ENCODE measurements at places on chromosomes 12 and 14.

DNA sequence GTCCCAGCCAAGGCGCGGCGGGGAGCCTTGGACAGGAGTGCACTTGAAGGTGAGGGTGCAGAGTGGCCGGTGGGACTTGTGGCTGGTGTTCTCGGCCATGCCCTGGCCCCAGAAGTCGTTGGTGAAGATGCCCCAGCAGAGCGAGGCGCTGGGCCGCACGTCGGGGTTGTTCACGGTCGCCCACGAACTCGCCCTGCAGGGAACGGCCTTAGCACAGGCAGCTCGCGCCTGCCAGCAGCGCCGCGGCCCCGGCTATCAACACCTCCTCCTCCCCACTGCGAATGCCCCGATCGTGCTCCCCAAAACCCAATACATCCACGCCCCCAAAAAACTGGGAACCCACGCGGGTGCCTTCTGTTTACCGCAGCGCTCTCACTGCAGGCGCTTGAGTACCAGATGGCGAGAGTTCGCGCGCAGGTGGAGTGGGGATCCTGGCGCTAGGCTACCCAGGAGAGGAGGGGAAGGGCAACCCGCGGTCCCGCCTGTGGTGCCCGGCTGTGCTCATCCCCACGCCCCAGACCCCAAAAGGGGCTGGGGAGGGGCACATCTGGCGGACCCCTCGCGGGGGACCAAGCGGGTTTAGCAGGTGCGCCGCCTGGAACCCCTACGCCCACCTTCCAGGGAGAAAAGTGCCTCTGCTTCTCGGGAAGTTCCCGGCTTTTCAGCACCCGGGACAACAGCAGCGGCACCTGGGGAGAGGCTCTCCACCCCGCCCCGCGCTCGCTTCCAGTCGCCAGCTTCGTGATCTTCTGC lies 386.3 kb upstream of the TMTC1 start:
- no peak for DNase-seq

GRCh38 chr12:104686196-104686595 lies 229.4 kb downstream of the CHST11 start:
- DNase-seq: no peak

DNA sequence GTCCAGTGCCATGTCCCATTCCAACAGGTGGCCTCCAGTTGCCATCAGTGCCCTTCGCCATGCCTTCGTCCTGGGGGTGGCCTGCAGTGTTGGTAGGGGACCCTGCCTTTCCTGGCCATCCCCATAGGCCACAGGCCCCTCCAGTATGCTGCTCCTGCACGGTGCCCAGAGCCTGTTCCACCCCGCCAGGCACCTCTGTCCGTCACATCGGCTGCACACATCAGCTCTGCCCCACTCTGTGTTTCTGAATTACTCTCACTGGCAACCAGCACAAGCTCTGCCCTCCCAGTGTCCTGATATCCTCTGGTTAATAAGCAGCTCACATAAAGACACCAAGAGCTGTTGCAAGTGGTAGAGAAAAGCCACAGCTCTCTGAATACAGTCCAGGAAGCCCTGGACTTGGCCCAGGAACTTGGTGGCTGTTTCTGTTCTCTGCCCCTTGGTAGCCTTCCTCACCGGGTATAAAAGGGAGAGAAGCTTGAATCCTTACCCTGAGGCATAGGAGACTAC lies 31.3 kb upstream of the ATP2A2 start:
- no peak for DNase-seq

GRCh38 chr14:64217834-64218233 lies 76.3 kb downstream of the ESR2 start:
- no peak for DNase-seq

DNA sequence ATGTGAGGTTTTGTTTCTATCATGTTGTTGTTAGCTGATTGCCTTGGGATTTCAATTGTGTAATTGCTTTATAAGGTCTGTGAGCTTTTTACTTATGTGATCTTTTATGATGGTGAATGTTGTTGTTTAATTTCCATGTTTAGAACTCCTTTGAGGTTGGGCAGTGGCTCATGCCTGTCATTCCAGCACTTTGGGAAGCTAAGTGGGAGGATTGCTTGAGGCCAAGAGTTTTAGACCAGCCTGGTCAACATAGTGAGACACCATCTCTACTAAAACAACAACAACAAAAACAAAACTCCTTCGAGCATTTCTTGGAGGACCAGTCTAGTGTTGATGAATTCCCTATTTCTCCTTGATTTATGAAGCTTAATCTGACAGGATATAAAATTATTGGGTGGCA lies 102.1 kb upstream of the PMCH start:
- no peak for DNase-seq

- DNase-seq: no peak
These were observed 3.1 kb downstream of the BCAT1 start for GRCh38 chr12:24945845-24946244.

GRCh38 chr12:89949457-89950195 lies 241.0 kb upstream of the ATP2B1 start:
- DNase-seq: peak; percentile 93

DNA sequence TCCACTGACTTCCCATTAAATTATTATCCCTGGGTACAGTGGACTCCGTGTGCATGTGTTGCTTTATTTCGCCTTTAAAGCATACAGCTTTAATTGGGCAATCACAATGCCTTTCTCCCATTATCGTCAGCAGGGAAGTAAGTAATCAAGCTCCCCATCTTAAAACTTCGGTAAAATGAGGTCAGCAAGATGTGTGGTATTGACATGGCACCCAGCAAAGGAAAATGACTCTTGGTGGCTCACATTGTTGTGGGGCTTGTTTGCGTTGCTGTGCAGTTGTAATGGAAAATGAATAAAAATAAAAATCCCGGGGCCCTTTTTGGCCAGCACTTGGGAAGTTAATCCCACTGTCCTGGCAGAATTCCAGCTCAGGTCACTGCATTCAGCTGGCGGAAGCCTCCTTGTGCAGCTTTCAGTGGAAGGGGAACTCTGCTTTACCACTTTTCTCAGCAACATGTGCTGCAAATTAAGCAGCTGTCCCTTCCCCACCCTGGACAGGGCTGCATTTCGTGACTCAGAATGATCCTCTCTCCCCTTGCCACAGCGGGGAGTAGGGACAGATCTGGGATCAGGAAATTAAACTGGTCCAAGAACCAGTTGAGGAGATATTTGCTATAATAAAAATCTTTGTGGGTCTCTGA lies 13.9 kb upstream of the ATP2A2 start:
- peak; percentile 94 for DNase-seq

DNA sequence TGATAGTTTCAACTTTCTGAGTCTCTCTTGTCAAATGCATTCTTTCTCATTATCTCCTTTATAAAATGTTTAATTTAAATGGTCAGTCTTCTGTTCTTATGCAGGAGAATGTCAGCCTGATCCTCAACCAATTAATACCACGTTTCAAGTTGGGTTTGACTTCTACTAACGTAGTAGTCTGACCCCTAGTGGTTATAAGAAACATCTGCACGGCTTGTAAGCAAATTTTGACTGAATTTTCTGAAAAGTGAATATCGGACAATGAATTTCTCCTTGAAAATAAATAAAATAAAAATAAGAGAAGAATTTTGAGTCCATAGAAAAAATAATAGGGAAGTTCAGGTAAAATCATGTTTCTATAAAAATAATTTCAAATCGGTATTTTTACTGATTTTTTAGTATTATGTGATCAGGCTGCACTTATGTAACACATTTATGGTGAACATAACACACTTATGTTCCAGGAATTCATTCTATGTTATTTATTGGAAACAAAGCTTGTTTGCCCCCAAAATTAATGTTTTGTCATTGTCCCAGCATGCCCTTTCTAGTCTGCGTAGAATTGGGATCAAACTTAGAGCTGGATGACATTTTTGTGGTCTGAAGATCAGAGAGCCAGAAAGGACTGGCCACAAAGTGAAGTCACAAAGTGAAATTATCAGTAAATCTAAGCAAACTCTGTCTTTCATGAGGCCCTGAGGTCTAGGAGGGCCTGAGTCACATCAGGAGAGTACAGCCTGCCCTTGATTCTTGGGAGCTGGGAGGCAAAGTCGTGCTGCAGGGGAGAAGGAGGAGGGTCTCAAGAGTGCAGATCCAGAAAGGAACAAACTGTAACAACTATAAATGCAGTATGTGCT lies 101.2 kb upstream of the STXBP6 start:
- peak; percentile 46 for DNase-seq

DNA sequence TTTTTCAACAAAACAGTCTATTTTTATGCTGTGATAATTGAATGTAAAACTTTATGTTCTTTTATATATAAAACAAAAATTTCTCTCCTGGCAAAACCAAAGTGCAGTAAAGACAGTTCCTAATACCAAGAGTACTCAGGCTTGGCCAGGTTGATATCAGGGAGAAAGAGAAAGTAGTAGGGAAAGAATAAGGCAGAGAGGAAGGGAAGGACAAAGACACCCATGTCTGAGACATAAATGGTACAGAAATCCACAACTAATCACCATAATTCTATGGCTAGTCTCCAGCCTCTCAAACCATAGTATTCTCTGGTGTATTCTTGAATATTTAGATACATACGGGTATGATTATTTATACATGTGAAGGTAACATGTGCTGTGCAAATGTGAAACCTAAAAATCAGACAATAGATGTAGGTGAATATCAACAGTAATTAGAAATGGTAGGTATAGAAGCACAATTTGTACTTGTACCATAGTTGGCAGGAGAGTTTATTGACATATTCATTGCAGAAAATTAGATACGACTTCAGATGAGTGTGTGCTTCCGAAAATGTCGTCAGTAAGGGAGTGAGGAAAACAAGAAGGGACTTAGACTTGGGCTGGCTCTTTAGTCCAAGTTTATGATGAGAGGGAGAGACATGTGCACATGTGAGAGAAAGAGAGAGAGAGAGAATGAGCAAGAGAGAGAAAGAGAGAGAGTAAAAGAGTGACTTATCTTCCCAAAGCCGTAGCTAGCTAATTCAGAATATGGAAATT lies 230.8 kb upstream of the NPAS3 start:
- DNase-seq: no peak

- DNase-seq: no peak
These were observed 3.3 kb upstream of the HOXC8 start for GRCh38 chr12:54005531-54005852.

DNA sequence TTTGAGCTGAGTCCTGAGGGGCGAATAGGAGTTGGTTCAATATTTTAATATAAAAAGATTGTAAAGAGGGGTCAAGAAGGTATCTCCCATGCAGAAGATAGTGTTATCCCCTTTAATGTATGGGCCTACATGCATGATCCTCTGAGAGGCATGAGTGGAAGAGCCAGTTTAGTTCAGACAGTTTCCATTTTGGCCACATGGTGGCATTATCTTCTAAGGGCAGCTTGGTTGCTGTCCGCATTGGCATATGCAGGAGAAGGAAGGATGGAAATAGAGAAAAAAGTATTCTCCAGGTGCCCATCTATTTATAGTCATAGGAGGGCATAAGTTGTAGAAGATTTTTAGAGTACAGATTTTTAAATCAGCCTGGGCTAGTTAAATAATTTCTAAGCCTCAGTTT lies 5.4 kb downstream of the SAMD4A start:
- DNase-seq: no peak

DNA sequence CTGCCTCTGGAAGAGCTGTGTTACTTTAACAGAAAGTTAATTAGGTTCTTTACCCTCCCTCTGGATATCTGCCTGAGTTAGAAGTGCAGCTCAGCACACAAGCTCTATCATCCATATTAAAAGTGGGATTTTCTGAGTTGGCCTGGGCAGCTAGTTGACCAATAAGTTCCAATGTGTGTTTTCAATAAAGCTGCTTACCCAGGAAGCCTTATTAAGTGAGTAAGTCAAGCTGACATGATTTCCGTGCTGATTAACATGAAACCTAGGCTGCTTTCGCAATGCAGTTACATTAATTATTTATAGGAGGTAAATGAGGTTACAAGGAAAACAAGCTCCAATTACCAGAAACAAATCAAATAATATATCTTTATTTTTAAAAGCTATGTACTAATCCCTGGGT lies 4.8 kb downstream of the NEUROD4 start:
- DNase-seq: no peak

DNA sequence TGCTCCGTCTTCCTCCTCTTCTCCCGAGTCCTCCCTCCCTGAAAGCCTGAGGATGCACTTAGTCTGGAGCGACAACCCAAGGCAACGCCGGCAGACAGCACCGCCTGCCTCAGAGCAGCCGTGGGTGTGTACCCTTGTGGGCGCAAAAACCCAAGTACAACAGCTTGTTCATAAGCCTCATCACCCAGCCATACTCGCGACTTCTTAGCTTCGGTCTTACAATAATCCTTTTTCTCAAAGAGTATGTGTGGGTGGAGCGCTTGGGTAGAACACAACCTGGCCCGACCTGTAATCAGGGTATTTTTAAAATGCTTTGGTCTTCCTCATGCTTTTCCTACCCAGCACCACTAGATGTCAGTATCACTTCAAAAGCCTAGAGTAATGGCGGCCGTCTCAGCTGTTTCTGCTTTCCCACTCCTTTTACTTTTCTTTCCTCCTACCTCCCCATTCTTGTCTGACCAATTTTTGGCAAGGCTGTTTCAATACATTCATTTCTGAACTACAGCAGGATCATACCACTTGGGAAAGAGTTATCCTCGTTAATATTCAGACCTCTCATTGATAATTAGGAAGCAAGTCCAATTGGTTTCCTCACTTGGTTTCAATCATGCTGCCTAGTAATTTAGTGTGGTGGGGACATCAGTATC lies 198.9 kb downstream of the EPS8 start:
- peak; percentile 51 for DNase-seq

- DNase-seq: no peak
These were observed 1002.3 kb downstream of the TMEM121 start for GRCh38 chr14:106528717-106529116.

- no peak for DNase-seq
These were observed 9.0 kb upstream of the KANSL2 start for GRCh38 chr12:48690990-48691389.

- DNase-seq: no peak
These were observed 188.7 kb downstream of the ANO2 start for GRCh38 chr12:5756338-5756842.

GRCh38 chr12:122403831-122404230 lies 18.6 kb downstream of the CLIP1 start:
- no peak for DNase-seq

- DNase-seq: no peak
These were observed 91.4 kb downstream of the DRAM1 start for GRCh38 chr12:101968770-101969169.

- no peak for DNase-seq
These were observed 12.6 kb downstream of the APPL2 start for GRCh38 chr12:105223352-105223845.

GRCh38 chr12:5220835-5221234 lies 177.2 kb downstream of the KCNA5 start:
- DNase-seq: no peak

DNA sequence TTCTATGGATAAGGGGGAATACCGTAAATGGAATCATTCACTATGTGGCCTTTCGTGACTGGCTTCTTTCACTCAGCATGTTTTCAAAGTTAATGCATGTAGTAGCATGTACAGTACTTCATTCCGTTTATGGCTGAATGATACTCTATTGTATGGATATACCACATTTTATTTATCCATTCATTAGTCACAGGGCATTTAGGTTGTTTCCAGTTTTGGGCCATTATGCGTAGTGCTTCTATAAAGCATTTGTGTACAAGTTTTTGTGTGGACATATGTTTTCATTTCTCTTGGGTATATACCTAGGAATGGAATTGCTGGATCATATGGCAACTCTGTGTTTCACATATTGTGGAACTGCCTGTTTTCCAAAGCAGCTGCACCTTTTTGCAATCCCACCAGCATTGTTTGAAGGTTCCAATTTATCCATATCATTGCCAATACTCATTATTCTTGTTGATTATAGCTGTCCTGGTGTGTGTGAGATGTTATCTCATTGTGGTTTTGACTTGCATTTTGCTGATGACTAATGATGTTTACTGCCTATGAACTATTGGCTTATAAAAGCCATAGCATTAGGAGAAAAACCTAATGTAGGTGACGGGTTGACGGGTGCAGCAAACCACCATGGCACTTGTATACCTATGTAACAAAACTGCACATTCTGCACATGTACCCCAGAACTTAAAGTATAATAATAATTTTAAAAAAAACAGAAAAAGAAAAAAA lies 45.5 kb downstream of the ATF7IP start:
- DNase-seq: no peak
